RPMI8226 (cell line): ENCODE measurements at places on chromosomes 6 and 20.

DNA sequence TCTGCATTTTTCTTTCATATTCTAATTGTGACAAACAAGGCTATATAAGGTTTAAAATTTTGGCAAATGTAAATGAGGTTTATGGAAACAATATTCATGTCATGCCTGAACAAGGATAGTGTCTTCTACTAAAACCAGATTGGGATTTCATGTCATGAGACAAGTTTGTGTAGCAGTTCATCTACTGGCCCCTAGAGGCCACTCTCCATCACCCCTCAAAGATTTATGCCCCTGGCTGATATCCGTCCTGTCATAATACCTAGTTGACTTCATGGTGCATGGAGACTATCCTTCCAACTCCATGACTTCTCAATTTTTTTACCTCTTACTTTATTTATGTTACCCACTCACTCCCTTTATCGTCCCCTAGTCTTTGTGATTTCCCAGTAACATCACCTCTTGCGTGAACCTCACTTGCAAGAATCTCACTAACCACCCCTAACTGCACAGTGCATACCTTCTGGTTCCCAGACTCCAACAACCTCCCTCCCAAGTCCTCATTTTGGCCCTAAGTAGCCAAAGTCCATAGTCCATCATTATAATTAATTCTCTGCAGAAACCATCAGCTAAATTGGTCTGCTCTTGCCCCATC, 179.8 kb downstream of the TASP1 start:
- DNase-seq: peak; percentile 40

GRCh38 chr6:46217671-46218131, 46.9 kb upstream of the ENPP5 start:
- no peak for DNase-seq

DNA sequence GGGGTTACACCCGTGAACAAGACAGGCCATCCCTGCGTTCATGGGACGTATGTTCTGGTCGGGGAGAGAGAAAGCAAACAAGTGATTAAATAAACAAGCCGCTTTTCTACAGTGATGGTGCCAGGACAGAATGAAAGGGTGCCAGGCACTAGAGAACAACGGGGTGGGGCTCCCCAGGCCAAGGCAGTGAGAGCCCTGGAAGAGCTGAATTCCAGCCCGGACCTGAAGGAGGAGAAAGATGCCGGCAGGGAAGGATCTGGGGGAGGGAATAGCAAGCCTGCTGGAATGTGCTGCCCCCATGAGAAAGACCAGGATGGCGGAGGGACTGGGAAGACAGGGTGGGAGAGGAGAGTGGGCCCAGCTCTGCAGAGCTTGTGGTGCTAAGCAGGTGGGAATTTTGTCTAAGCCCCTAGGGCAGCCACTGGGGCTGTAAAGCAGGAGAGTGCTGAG, 7.5 kb downstream of the SNAI1 start:
- no peak for DNase-seq

GRCh38 chr6:130783416-130784107, 43.6 kb upstream of the SMLR1 start:
- no peak for DNase-seq

- DNase-seq: no peak
Measured at GRCh38 chr6:123094795-123095194, 98.8 kb downstream of the CLVS2 start.

GRCh38 chr6:113363866-113364265, 493.3 kb upstream of the MARCKS start:
- DNase-seq: no peak

DNA sequence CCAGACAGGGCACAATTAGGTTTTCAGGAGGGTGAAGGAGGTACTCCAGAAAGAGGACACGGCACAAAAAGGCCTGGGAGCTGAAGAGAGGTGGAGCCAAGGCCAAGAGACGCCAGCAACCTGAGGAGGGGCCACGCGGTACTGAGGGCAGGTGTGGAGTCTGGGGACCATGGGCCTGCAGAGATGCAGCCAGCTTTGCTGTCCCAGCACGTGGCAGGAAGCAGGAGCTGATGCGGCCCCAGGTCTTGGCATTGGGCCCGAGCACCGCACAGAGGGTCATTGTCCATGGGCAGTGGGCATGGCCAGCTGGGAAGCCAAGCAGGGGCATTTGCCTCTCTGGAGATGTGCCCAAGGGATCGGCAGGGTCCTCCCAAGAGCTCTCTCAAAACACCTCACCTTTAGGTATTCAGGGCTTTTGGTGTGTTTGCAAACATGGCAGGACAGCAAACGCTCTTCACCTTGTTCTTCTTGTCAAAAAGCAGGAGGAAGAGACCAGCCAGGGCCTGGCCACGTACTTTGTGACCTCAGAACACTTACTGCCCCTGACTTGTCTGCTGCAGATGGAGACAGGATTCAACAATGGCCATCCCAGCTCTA, 1.4 kb upstream of the BPIFB1 start:
- no peak for DNase-seq

DNA sequence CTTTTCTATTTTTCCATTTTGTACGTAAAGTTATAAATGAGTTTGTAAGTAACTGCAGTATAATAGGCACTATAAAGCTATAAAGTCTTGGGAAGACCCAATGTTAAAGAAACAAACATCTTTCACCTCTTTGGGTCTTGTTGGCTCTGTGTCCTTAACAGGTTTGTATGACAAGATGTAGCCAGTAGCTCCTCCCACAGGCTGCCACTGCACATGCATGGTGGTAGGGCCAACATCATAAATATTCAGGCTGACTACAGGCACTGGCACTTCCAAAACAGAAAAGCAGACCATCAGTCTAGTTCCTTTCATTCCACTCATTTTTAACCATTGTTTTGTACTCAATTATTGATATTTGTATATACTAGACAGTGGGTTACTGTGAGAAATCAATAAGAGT, 59.9 kb downstream of the COL12A1 start:
- no peak for DNase-seq

GRCh38 chr20:37394543-37395409, 48.8 kb downstream of the SRC start:
- DNase-seq: no peak

DNA sequence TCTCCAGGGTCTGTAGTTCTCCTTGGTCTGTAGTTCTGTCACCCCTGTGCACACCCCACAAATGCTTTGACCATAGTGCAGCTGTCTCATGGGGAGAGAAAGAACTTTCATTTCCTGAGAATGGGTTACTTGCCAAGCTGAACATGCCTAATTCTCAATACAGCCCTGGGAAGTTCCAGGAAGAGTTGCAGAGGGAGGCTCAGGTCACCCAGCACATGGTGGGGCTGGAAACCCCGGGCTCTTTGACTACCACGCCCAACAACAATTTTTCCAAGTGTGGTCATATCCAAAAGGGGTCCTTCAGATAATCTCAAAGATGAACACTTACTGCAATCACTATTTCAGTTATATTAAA, 2.2 kb upstream of the PTPRA start:
- DNase-seq: no peak

GRCh38 chr6:38997128-38997761, 51.3 kb upstream of the GLP1R start:
- DNase-seq: peak; percentile 5

GRCh38 chr6:112357791-112358190, 10.7 kb downstream of the RFPL4B start:
- DNase-seq: no peak

DNA sequence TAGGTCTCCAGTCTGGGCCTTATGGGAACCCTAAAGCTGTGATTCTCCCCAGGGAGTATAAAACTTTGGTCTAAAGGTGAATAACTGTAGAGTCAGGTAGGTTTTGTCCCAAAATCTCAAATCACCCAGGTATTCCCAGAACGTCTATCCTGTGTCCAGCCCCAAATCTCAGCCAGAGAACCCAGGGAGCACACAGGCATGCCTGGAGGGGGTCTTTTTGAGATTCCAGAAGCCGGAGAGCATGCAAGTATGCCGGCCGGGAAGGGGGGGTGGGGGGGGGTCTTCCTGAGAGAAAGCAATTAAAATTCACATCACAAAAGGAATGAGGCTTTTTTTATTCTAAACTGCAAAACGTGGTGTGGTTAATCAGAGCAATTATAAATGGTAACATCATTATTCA, 210.0 kb downstream of the PTPRT start:
- DNase-seq: no peak

GRCh38 chr20:8527998-8528723, 396.1 kb downstream of the PLCB1 start:
- DNase-seq: peak; percentile 75

- peak; percentile 94 for DNase-seq
Measured at GRCh38 chr20:10511509-10512251, 76.6 kb downstream of the SLX4IP start.

DNA sequence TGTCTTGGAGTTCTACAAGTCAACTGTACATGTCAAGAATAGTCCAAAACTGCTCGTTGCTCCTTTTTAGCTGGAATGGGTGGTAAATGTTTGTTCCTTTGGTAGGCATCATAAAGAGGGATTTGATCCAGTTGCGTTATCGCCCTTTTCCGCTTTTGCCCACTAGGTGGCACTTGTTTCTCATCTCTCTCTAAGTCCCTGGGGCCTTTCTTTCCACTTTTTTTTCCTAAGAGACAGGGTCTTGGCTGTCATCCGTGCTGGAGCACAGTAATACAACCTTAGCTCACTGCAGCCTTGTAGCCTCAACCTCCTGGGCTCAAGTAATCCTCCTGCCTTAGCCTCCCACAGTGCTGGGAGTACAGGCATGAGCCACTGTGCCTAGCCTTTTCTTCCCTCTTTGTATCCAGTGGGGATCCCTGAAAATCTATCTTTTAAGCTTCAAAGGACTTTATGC, 20.7 kb downstream of the GTPBP2 start:
- peak; percentile 66 for DNase-seq

GRCh38 chr6:104623052-104623690, 236.5 kb downstream of the HACE1 start:
- DNase-seq: no peak

- DNase-seq: peak; percentile 42
Measured at GRCh38 chr6:8731874-8732273, 296.5 kb upstream of the SLC35B3 start.

DNA sequence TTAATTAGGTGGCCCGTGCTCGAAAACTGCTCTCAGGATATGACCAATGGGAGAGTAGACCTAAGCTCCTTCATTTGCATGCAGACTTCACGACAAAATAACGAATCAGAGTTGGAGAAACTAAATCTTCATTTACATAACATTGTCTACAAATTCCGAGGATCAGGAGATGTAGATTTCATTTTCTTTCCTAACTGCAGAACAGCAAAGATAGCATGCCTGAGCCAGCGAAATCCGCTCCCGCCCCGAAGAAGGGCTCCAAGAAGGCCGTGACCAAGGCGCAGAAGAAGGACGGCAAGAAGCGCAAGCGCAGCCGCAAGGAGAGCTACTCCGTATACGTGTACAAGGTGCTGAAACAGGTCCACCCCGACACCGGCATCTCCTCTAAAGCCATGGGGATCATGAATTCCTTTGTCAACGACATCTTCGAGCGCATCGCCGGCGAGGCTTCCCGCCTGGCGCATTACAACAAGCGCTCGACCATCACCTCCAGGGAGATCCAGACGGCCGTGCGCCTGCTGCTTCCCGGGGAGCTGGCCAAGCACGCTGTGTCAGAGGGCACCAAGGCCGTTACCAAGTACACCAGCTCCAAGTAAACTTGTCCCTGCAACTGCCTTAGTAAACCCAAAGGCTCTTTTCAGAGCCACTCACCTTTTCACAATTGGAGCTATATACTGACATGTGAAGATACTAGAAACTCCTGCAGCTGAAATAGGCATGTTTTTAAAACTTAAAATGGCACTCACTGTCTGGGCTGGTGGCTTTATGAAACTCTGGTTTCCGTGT, 96.5 kb downstream of the HFE start:
- DNase-seq: no peak

DNA sequence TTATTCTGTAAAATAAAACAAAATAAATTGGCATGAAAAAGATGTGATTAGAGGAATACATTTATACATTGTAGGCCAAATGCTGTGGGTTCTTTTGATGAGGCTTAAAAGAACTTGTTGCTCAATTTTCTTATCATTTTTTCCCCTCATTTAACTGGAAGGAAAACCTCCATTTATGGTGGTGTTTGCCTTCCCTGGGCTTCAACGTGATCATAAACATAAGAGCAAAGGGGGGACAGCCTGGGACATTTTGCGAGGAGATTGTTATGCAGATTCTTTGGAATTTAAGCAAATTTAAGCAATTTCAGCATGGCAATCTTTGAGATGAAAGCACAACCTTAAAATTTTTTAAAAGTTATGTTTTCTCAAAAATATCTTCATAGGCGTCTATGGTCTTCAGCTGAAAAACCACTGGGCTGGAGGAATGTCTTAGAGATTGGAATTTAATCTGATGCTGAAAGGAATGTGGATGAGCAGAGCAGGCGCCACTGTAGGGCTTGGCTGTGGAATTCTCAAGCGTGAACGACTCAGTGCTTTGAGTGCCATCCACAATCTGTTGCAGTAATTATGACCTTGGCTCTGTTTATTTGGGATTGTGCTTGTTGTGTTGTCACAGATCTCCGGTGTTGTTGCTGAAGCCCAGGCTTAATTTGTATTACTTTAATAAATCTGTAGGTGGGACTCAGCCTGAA, 149.4 kb upstream of the MLIP start:
- DNase-seq: no peak

GRCh38 chr6:15953152-15953880, 175.6 kb upstream of the MYLIP start:
- DNase-seq: peak; percentile 87

DNA sequence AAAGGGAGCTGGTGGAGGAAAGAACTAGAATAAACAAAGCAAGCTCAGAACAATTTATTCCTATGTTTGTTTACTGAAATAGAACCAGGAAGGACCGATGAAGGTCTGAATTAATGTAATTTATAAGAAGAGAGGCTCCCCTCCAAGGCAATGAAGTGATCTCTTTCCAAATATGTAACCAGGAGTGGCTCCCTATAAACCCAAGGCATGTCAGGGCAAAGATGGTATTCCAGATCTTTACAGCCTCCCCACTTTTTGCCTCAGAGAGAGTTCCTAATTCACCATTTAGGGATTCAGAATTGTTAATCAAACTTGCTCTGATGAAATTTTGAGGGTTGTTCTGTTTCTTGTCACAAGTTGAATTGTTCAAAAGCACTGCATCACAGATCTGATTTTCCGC, 88.8 kb downstream of the HDGFL1 start:
- DNase-seq: no peak

DNA sequence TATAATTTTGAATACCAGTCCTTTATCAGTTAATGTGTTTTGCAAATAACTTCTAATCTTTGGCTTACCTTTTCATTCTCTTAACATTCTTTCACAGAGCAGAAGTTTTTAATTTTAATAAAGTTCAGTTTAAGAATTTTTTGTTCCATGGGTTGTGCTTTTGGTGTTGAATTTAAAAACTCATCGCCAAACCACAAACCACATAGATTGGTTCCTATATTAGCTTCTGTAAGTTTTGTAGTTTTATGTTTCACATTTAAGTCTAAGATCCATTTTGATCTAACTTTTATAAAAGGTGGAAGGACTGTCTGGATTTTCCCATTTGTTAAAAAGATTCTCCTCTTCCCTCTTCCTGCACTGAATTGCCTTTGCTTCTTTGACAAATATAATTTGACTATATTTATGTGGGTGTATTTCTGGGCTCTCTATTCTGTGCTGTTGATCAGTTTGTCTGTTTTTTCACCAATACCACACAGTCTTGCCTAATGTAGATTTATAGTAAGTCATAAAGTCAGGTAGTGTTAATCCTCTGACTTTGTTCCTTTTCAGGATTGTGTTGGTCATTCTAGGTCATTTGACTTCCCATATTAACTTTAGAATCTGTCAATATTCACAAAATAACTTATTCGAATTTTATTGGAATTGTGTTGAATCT, 17.5 kb upstream of the SDCBP2 start:
- no peak for DNase-seq

GRCh38 chr6:100268326-100268725, 196.4 kb downstream of the SIM1 start:
- no peak for DNase-seq
